ENCODE measurements at places on chromosomes 12 and 14.

- DNase-seq = no peak
Observed at GRCh38 chr12:85843606-85844310, 7.5 kb upstream of the RASSF9 start.

- DNase-seq = no peak
Observed at GRCh38 chr14:83923842-83924241, 1606.1 kb upstream of the FLRT2 start.

GRCh38 chr12:28941248-28941647 is 207.8 kb upstream of the FAR2 start:
- no peak for DNase-seq

DNA sequence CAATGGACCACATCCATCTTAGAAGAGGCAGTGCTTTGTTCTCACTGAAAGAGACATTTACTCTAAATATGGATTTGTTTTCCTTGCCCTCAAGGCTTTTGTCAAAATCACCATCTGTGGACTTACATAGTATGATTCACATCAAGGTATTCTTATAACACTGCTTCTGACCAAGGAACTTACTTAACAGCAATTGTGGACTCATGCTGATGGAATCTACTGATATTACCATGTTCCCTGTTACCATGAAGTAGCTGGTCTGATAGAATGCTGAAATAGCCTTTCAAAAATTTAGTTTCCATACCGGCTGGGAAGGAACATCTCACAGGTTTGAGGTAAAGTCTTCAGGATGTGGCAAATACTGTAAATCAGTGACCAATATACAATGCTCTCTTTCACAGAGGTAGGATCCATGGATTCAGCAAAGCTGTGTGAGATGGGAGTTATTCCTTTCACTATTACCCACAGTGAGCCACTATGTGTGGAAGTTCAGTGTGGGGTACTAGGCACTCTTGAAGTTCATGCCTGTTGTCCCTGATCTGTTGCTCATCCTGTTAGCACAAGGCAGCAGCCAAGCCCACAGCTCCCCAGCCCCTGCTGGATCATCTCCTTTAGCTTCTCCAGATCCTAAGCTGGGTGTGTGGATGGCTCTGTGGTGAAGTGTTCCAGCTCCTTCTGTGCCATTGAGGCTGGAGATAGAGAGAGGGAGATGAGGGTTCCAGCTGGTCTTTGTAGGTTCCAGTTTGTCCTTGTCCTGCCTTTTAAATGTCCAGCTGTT is 126.4 kb downstream of the ATP23 start:
- no peak for DNase-seq

- no peak for DNase-seq
Observed at GRCh38 chr14:89902881-89903280, 51.6 kb downstream of the EFCAB11 start.

DNA sequence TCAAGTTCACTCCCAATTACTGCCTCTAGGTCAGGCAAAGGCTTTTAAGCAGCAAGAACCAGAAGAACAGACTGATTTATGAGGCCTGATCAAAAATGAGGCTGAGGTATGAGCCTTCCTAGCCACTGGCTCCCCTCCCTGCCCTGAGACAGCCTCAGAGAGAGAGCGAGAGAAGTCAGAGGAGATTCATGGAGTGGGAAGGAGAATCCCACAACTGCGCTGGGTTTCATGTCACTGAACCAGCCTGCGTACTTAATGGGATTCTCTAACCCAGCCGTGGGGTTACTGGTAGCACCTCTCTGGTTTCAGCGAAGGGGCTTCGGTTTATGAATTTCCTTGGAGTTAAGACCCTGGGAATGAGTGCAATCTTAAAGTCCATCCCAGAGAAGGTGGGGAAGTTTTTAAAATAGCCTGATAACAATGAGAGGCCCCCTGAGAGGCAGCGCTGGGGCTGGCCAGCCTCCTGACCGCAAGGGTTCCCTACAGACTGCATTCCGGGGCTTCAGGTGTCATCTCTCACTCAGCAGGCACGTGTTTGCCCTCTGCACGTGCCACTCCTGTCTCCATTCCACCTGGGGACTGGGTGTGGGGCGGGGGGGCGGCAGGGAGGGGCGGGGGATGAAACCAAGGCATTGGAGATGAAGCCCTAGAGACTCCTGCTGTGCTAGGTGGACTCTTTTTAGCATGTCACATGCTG is 6.1 kb upstream of the GPRC5A start:
- no peak for DNase-seq
